ENCODE measurements at places on chromosomes 16 and 17.

DNA sequence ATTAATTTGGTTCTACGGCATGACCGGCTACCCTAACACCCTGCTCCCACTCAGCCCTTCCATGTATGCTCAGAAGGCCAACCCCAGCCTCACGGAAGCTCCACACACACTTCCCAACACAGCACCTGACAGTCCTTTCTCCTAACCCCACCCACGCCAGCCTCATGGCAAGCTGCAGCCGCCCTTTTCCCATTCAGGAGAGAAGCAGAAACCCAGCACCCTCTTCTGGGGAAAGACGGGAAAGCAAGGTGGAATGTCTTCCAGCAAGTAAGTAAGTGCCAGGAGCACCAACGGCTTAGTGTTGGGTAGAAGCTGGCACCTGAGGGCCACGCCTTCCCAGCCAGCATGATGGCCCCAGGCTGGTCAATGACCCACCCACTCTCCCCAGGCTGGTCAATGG, 32.1 kb downstream of the ABR start:
- DNase-seq: no peak

DNA sequence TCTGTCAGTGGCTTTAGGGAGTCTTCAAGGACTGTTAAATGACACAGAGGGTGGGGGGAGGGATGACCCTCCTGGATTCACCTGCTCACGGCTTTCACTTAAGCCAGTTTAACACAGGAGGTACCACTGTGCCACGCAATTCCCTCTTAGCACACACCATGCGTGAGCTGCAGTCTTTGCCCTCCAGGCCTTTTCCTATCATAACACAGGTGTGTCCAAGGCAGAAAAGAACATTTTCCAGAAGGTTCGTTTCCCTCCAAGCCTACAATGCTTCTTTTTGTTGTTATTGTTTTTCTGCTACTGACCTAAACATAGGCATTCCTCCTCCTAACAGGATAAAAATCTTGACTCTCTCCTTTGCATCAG, 1.1 kb downstream of the ZFHX3 start:
- no peak for DNase-seq

DNA sequence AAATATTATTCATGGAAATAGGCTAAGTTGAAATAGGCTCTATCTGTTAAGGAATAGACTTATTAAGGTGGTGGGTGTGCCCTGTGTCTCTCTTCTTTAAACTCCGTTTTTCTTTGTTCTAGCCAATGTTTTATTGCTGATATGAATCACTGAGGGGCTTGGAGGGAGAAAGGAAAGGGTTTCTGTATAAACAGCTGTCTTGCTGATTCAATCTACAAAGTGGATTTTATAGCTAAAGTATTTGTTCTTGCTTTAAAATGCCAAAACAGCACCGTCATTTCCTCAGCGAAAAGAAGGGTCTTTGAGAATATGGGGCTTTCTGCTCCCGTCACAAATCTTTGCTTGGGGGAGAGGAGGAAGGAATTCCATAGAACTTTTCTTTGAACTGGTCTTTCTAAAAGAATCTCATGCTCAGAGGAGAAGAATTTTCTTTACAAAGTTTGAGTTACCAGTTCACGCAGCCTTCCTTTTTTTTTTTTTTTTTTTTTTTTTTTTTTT, 39.3 kb downstream of the MSI2 start:
- no peak for DNase-seq

- no peak for DNase-seq
These were observed 81.4 kb downstream of the C17orf67 start for GRCh38 chr17:56752263-56752836.

- DNase-seq: no peak
These were observed 489.5 kb downstream of the KCNJ2 start for GRCh38 chr17:70658840-70659239.

DNA sequence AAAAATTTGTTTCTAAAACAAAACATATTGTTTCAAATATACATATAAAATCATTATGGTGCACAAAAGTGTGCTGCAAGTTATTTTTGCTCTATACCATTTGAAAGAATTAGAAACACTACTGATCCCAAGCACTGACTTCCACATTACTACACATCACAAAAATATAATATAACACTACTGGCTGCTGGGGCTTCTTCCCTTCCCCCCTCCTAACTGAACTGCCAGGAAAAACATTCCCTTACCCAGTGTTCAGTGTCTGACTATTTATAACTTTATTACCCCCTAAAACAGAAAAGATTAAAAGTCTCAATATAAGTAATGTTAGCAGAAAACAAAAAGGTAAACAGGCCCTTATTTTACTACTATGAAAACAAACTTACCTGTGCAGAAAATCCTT, 36.9 kb downstream of the GPATCH8 start:
- no peak for DNase-seq

GRCh38 chr16:10154389-10154788, 27.8 kb downstream of the GRIN2A start:
- DNase-seq: no peak

DNA sequence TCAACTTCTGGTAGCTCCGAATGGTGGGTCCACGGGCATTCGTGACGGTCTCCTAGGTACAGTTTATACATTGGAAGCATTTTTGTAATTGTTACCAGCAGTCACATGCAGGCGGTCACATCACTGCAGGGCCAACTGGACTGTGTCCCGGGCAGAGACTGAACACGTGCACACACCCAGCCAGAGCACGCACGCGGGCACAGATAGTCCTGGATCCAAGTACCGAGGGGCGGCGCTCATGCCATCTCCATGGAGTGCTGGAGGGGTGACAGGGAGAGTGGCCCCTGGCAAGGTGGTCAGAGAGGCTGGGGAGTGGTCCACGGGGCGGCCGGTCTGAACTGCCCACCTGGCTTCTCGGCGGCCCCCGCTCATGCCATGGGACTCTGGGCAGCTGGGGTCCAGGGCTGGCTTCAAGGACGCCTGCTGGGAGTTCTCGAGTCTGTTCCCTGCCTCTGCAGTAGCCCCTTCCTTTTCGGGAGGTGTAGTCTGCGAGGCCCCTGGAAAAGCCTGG, 34.2 kb downstream of the BAIAP2 start:
- no peak for DNase-seq

DNA sequence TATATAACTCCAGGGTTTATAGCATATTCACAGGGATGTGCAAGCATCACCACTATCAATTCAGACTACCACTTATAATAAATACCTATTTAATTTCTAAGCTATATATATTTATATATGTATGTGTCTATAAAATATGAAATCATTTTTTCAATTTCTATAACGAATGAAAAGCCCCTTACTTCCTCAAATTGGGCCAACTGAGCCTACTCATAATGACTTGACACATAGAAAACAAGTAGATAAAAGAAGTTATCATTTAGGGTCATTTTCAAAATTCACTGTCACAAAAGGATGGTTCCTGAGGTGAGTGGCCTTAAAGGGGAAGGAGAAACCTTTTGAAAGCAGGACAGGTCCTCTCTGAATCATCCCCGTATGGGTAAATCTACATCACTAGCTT, 114.1 kb downstream of the ADCY9 start:
- no peak for DNase-seq

GRCh38 chr17:76492989-76493501, 8.2 kb downstream of the RHBDF2 start:
- DNase-seq: no peak

DNA sequence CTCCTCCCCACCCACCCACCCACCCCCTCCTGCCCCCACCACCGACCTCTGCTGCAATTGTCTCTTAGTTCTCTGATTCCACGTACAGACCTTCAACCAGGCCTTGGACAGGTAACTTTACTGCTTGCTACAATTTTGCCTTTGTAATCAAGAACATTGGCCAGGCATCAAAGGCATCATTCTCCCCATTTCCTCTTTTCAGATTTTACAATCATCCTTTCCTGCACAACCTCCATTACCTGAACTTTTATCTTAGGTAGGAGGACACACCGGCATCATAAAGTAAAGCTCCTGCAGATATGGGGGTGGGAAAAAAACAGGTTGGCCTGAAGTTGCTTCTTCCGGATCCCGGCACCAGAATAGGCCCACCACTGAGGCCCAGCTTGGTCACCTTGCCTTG, 25.7 kb upstream of the SUPT4H1 start:
- no peak for DNase-seq

GRCh38 chr17:9981344-9981915, 76.4 kb upstream of the RCVRN start:
- DNase-seq: no peak

DNA sequence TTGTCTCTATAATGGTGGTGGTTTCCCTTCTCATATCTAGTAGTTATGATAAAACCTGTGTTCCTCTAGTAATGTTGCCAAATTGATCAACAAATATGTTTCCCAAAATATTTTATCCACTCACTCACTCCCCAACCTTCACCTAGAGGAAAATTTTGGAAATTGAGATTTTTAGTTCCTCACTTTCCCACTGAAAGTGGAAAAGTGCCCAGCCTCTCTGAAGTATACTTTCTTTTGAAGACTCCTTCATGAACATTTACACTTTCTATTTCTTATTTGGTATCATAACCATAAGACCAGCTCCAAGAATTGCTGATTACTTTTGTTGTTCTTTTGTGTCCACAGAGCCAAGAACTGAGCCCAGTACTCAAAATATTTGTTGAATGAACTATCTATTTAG, 5.1 kb upstream of the CENPV start:
- no peak for DNase-seq

GRCh38 chr17:21058098-21058893, 15.5 kb upstream of the USP22 start:
- DNase-seq: no peak

- no peak for DNase-seq
These were observed 145.0 kb upstream of the HS3ST4 start for GRCh38 chr16:25546791-25547190.

GRCh38 chr17:16259926-16260325, 42.9 kb downstream of the PIGL start:
- no peak for DNase-seq

DNA sequence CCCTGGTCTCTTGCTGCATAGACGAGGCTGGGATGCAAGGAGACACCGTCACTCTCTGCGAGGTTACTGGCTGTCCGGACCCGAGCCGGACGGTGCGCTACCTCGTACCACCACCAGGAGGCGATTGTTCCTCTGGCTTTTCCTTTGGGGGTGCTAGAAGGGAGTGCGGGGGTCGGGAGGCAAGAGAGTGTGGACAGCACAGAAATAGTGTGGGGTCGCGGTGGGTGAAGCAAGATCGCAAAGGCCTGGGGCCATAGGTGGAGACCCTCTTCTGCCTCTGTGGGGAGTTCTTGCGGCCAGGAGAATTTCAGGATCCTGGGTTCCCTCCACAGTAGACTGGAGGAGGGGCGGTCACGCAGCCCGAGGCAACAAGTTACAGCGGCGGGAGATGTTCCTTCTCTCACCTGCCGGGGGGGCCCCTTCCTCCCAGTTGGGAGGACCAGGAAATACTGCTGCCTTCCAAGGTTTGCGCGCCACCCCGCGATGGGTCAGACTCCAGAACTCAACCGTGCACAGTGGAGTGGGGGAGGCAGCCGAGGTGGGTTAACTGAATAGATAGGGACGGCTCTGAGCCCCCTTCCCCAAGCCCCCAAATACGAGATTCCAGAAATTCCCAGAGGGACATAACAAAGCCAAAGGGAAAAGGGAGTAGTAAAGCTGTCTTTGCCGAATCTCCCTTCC, 6.9 kb downstream of the PHOSPHO1 start:
- peak; percentile 28 for DNase-seq

DNA sequence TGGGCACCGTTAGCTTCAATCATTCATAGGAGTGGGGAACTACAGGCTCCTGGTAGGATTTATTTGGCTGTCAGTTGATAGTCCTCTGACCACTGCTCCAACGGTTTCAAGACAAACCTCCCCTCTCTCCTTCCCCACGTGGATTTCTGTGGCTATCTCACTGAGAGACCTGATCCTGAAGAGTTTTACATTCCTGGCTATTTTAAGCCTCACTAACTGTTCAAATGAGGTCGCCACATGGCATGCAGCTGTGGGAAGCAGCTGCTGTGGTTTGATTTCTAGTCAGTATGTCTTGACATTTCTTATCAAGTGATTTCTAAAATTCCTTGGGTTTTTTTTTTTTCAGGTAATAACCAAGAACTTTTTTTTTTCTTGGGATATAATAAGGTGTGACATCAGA, 38.3 kb downstream of the CDK5R1 start:
- no peak for DNase-seq

DNA sequence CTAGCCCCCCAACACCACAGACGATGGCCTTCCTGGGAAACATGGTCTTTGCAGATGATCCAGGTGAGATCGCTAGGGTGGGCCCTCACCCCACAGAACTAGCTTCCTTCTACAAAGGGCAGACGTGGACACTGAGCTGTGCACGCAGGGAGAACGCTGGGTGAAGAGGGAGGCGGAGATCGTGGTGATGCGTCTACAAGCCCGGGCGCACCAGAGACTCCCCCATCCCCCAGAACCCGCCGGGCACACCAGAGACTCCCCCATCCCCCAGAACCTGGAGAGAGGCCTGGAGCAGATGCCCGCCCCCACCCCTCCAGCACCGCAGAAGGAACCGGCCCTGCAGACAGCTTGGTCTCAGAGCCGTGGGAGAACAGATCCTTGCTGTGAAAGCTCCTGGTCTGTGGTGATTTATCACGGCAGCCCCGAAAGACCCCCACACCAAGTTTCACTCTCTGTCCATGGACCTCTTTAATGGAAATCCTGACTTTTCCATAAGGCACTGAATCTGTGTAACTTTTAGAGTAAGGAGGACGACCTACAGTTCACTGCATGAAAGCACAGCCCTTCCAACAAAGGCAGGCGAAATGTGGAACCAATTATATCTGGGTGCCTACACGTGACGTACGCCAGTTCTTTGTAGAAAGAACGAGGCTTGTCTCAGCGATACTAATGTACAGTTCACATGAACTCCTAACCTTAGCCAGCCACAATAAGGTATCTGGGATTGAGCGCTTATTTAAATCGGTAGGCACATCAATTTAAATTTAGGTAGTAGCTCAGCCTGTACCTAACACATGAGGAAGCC, 88.5 kb downstream of the ANKRD11 start:
- no peak for DNase-seq

DNA sequence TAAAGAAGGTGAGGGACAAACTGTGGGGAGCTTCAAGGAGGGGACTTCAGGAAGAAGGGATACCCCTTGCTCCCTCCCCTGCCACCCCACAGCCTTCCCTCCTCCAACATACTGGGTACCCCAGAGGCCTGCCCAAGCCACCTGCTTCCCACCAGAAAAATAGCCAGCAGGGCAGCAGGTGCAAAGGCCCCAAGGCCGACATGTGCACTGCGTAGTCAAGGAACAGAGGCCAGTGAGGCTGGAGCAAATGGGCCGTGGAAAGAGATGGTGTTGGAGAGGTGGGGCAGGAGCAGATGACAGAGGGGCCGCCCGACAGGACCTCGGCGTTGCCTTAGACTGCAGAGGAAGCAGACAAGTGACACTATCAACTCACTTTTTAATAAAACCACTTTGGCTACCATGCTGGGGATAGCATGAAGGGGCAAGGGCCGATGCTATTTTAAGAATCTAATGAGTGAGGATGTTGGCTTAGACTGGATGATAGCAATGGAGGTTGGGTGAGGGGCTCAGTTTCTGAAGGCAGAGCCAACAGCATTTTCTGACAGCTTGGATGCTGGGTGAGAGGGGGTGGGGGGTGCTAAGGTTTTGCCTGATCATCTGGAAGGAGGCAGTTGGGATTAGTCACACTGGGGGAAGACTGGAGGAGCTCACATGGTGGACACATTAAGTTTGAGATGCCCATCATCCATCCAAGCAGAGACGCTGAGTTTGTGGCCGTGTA, 72.8 kb upstream of the TOB1 start:
- DNase-seq: no peak
